MCF 10A (cell line): ENCODE measurements at places on chromosomes 2 and 18. TPM values are rescaled to one million over a fixed set of nuclear protein-coding genes. Genes with fewer than 3 reads are reported as not detected.

IL1F10 gene
- total RNA-seq = not detected in 2 replicates

- H3K4me3 ChIP-seq = no peak overlapping the region
- DNase-seq = no peak
- no peaks in the 10 kb centered on the region for H3K27me3 ChIP-seq
- no peak overlapping the region for H3K27ac ChIP-seq
- H3K36me3 ChIP-seq = no peaks in the 10 kb centered on the region
- H3K4me1 ChIP-seq = peaks cover 5% of the 10 kb centered on the region
Observed at GRCh38 chr2:192072778-192073177, 122.0 kb downstream of the TMEFF2 start.

LTBP1 gene
- 99.0 and 119 TPM in 2 replicates for total RNA-seq

DNA sequence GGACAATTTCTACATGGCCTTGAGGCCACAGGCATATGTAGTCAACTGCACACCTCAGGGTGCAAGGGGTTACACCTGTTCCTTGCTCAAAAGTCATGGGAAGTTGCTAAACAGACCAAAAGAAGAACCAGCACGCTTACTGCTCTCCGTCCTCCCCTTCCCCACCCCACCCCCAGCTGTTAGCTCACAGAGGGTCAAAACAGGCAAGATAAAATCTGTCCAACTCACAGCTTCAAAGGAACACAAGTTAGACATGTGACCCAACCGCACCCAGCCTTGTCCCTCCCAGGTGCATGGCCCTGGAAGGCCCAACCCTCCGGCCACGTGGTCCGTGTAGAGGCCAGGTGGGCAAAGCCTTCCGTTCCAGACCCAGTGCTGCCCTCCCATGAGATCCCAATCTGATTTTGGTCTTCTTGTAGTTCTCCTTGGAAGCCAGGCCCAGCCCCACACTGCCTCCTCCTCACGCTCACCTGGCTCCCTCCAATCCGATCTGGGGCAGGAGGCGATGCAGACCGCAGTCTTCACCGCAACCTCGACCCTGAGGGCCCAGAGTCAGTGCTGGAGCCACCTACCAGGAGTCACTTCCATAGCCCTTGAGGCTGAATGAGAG lies 14.5 kb upstream of the ASPRV1 start:
- peak overlapping the region; percentile 40 for H3K27ac ChIP-seq
- peaks cover 6% of the 10 kb centered on the region for H3K4me1 ChIP-seq
- H3K27me3 ChIP-seq = no peaks in the 10 kb centered on the region
- H3K36me3 ChIP-seq = no peaks in the 10 kb centered on the region
- no peak overlapping the region for H3K4me3 ChIP-seq

LOXHD1 gene
- not detected in 2 replicates for total RNA-seq

CD8A gene
- not detected in 2 replicates for total RNA-seq

KCNG3 gene
- not detected in 2 replicates for total RNA-seq

DNA sequence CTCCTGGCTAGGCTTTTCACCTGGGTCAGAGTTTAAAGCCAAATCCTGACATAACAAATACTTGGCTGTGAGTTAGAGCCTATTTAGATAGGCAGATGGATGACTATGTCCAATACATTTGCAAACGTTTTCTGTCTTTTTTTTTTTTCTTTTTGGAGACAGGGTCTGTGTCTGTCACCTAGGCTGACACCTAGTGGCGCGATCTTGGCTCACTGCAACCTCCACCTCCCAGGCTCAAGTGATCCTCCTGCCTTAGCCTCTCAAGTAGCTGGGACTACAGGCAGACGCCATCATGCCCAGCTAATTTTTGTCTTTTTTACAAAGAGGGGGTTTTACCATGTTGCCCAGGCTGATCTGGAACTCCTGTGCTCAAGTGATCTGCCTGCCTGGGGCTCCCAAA lies 124.8 kb downstream of the DYM start:
- no peak overlapping the region for H3K27ac ChIP-seq
- DNase-seq = no peak
- H3K4me3 ChIP-seq = no peak overlapping the region
- peaks cover 11% of the 10 kb centered on the region for H3K36me3 ChIP-seq
- peaks cover 12% of the 10 kb centered on the region for H3K4me1 ChIP-seq
- H3K27me3 ChIP-seq = no peaks in the 10 kb centered on the region

HOXD1 gene
- not detected in 2 replicates for total RNA-seq

DNA sequence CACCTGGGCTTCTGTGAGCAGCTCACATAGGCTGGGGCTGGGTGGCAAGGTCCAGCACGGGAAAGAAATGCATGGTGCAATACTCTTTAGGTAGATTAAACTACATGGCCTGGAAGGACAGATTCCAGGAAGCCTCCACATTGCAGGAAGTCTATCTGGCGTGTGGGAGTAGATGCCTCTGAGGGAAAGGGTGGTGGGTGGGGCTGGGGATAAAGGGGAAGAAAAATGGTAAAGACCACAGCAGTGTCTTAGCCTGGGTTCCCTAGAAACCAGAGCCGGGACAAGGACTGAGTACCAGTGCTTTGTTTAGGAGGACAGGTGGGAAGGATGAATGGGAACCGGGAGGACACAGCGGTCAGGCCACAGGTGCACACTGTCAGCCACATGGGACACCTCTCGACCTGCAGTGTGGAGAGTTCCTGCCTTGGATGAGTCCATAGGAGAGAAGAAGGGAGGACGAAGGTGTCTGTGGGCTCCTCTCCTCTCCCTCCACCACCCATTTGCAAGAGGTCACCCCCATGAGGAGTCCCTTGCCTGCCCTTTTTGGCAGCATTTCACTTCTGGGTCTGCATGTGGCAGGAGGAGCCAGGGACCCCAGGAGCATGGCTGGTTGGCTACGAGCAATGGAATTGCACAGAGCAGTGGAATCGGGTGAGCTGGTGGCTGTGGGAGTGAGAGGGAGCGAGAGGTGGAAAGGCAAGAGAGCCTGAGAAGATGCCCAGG lies 91.5 kb upstream of the HS6ST1 start:
- DNase-seq = no peak
- no peaks in the 10 kb centered on the region for H3K4me1 ChIP-seq
- H3K27me3 ChIP-seq = no peaks in the 10 kb centered on the region
- H3K27ac ChIP-seq = no peak overlapping the region
- H3K36me3 ChIP-seq = no peaks in the 10 kb centered on the region

DNA sequence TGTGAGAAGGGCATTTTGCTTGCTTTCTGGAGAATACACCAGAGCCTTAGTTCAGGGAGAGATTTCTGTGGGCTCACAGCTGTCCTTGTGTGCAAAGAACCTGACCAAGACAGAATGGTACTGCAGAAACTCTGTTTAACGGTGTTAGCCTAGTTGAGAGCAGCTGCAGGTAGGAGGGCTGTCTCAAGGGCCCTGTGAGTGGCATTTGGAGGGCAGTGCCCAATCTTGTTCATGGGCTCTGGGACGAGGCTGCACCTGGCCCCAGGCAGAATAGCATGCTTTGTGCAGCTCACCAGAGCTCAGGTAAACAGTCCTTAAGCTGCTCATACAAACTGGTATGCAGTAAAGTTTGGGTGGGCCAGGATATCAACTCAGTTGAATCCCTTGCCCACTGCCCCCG lies 16.9 kb upstream of the RGPD4 start:
- H3K27me3 ChIP-seq = no peaks in the 10 kb centered on the region
- H3K36me3 ChIP-seq = no peaks in the 10 kb centered on the region
- H3K27ac ChIP-seq = no peak overlapping the region
- H3K4me1 ChIP-seq = peaks cover 11% of the 10 kb centered on the region

DNA sequence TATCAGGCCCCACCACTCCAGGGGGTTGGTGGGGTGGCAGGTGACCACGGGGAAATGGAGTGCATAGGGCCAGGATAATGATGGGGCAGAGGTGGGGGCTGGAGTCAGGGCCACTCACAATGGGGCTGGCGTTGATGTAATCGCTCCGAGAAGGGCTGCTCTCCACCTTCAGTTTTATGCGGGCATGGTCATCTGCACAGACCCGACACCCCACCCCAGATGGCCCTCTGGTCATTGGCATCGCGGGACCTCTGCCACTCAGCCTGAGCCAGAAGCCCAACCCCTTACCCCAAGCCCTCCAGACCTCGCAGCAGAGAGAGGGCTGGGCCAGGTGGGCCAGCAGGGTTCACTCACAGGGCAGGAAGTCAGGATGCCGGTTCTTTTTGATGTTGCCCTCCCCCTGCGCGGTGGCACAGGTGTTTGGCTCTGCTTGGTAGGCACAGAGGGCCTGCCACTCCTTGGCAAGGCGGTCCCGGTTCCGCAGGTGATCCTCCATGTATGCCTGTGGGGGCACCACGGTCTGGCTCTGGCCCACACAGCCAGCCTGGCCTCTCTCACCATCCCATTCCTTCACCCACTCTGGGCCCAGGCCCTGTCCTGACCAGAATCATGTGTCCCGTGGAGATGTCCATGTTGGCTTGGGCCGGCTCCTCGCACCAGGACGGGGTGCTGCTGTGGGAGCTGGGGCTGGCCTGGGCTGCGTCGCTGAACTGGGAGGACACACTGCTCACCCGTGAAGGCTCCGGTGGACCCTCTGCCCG lies 12.4 kb downstream of the PTPRN start:
- H3K36me3 ChIP-seq = peaks cover 6% of the 10 kb centered on the region
- no peak overlapping the region for H3K27ac ChIP-seq

DNA sequence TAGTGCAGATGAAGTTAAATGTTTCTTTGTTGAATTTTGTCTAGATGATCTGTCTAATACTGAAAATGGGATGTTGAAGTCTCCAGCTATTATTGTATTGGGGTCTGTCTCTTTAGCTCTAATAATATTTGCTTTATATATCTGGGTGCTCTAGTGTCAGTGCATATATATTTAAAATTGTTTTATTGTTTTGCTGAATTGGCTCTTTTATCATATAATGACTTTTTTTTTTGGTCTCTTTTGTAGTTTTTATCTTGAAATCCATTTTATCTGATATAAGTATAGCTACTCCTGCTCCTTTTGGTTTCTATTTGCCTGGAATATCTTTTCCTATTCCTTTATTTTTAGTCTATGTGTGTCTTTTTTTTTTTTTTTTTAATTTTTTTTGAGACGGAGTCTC lies 79.2 kb downstream of the COMMD1 start:
- H3K27ac ChIP-seq = no peak overlapping the region
- no peaks in the 10 kb centered on the region for H3K27me3 ChIP-seq
- H3K4me1 ChIP-seq = no peaks in the 10 kb centered on the region
- H3K4me3 ChIP-seq = no peak overlapping the region
- peaks cover 5% of the 10 kb centered on the region for H3K36me3 ChIP-seq

DNA sequence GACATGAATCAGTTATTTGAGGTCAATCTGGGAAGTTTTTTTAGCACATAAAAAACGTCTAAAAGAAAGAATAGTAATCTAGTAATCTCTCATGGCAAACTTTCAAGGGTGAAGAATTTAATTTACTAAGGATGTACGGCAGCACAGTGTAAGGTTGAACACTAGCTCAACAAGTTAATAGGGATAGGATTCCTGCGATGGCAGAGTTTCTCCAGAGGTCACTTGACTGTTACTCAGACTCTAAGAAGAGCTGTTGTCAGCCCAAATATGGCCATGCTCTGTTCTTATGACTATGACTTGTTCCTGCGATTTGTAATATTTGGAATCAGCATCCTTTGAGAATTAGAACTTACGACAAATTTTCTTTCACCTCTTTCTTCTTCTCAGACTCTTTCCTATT lies 553.3 kb upstream of the TNP1 start:
- H3K4me1 ChIP-seq = no peaks in the 10 kb centered on the region
- no peak for DNase-seq
- H3K27ac ChIP-seq = no peak overlapping the region
- peaks cover 28% of the 10 kb centered on the region for H3K27me3 ChIP-seq

DNA sequence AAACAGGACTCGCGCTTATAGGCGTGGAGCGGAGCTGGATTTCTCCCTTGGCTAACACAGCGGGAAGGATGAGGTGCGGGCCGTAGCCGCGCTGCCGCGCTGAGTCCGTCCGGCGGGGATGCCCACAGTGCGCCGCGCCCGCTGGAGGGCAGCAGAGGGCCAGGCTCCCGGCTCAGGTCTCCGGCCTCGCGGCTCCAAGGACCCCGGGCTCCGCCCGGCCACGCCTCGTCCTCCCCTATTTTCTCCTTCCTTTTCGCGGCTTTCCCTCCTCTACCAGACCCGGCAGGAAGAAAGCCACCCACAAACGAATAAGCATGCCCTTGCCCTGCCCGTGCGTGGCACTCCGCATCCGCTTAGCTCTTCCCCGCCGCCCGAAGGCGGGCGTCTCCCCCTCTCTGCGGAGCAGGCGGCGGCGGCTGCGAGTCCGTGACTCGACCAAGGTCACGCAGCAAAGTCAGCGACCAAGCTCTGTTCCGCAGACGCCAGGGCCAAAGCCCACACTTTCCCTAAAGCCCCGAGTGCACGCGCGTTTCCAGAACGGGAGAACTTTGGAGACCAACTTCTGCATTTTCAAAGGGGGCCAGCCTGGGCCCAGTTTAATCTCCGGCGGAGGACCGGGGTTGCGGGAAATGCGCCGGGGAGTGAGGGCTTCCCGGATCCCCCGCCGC lies 48.5 kb downstream of the KCNIP3 start:
- H3K4me3 ChIP-seq = peak overlapping the region; percentile 84
- peak overlapping the region; percentile 53 for H3K27ac ChIP-seq
- DNase-seq = peak; percentile 84
- no peaks in the 10 kb centered on the region for H3K36me3 ChIP-seq
- H3K27me3 ChIP-seq = no peaks in the 10 kb centered on the region

DNA sequence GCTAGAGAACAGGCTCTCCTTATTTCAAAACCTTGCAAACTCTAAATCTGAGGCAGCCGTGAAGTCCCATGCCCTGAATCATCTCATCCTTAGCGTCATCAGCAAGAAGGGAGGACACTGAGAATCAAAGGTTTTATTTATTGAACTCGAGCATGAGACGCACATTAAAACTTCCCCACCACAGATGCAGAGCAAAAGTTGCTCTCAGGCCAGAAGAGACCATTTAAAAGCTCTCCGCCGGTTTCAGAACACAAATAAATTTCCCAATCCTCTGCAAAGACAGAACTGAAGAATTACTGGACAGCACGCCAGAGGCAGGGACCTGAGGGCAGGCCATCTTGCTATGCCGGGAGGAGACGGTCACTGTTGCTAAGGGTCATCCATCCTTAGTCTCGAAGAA lies 1.3 kb downstream of the AMMECR1L start:
- no peaks in the 10 kb centered on the region for H3K27me3 ChIP-seq
- H3K4me3 ChIP-seq = peak overlapping the region; percentile 81
- H3K4me1 ChIP-seq = peaks cover 19% of the 10 kb centered on the region
- peaks cover 44% of the 10 kb centered on the region for H3K36me3 ChIP-seq
